Stimulated activated CD8-positive, alpha-beta memory T cell treated with anti-CD3 and anti-CD28 coated beads, Interleukin-15, amount 100 ng/mL, for 1 hour (primary cell): ENCODE measurements at places on chromosomes 4 and X.

DNA sequence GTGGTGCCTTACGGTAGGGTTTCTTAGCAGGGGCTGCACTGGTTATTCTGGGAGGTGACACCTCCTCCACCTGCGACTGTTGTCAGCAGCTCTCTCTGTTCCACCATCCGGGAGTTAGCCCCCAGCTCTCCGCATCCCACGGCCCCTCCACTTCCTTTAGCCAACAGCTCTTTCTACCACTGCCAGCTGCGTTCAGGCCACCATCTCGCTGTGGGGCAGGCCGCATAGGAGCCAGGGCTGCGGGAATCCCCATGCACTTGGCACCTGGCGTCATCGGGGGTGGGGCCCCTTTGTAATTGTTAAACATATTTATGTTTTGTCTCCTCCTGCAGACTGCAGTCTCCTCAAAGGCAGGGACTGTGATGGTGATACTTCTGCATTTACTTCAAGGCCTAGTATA is 480.2 kb downstream of the SMARCA1 start:
- no peak for DNase-seq

GRCh38 chr4:75779105-75779757 is 54.9 kb downstream of the USO1 start:
- no peak for DNase-seq

DNA sequence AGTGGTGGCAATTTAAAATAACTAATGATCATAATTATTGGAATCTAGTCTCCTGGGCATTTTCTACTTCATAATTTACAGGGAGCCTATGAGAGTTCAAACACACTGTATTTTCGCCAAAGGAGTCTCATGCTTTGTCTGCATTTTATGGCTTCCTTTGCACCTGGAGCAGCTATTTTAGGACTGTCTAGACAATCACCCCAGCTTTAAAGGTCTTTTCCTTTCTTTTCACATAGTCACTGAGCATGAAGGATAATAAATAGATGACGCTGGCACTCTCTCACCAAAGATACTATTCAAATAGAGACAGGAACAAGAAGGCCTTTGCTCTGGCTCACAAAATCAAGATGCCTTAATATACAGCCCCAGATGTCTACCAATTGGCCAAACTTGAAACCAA is 43.0 kb downstream of the AMELX start:
- no peak for DNase-seq

DNA sequence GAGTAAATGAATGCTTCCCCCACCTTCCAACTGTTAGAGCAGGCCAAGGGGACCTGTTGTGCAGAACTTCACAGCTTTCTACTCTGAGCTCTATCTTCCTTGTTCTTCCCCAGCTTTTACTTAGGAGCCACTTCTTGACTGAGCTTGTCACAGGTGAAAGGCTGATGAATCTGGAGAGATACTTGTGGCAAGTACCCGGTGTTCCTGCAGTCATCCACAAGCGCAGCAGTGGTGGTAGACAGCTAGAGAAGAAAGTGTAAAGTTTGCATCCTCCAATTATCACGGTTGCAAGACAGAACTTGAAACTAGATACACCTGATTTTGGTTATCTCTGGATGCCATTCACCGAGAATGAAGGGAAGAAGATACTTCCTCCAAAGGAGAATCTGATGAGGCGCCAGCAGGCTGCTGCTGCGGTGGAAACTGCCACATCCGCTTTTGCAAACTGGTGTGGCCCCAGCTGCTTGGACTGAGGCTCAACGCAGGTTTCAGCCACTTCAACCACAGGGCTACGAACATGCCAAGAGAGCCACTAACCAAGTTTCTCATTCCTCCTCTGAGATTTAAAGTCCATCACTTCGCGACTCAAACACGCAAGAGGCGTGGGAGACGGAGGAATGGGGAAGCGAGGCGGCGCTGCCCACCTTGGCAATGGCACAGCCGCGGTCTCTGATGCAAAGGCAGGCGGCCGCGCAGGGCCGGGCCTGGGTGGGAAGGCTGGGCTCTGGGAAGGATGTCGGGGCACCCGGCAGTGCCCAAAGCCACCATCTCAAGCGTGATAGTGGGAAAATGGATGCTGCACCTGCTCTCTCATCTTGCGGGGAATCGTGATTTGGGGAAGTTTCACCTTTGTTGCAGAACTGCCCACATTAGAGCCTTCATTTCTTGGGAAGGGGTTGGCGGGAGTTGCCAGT is 1.3 kb upstream of the FHIP1A start:
- DNase-seq = no peak

DNA sequence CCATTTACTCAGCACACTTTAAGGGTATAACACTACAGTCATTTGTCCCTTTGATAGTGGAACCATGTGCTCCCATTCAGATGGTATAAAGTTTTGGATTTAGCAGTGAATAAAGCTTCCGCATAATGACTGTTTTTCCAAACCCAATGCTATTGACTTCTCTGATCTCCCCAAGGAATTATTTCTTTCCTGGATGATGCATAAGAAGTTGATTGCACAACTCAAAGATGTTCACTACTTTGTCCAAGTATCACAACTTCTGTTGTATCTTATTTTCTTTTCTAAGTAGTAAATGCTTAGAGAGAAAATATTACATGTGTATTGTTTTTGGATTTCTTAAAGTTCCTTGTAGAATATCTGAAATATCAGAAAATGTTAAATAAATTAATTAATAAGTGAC is 300.2 kb downstream of the GPM6A start:
- DNase-seq = no peak

DNA sequence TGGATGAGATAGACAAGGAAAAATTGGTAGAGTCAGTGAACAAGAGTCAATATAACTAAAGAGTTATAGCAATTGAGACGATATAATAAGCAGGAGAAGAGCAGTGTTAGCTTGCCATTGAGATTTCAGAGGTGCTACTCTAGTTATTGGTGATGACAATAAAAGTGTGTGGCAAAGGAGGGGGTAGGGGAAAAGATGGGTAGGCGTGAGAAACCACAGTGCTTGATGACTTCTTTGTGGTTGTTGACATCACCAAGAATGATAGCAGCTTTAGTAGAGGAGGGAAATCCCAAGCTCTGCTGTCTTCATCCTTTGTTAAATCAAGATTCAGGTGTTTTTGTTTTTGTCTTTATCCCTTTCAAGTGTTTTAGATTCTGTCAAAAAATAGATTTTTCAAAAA is 179.9 kb upstream of the PPP3CA start:
- peak; percentile 22 for DNase-seq

DNA sequence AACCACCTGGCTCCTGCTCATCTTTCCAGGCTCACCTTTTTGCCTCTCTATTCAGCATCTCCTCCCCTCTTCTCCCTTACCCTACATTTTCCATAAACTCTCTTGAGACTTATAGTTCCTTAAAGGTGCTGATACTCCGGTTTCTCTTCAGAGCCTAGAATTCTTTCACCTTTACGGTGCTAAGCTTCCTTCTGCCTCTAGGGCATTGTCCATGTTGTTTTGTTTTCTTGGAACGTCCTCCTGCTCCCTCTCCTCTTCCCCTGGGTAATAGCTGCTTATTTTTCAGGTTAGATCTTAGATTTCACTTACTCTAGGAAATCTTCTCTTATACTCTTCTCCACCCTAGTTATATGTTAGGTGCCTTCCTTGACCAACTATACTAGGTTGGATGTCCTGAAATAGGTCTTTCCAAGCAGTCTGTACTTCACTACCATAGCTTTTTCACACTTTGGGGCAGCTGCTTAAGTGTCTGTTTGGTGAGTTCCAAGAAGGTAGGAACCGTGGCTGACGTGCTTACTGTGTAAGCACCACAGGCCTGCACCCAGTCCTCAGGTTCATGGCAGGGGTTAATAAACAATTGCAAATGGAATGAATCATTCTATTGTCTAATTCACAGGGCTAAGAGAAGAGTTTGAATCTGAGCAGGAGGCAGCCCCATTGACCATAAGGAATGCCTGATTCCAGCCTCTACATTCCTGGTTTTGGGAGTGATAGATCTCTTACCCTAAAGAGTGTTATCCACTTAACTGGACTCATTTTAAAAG is 227.5 kb downstream of the MGST2 start:
- DNase-seq = no peak

- no peak for DNase-seq
These were observed 32.6 kb upstream of the MSMO1 start for GRCh38 chr4:165294907-165295306.

DNA sequence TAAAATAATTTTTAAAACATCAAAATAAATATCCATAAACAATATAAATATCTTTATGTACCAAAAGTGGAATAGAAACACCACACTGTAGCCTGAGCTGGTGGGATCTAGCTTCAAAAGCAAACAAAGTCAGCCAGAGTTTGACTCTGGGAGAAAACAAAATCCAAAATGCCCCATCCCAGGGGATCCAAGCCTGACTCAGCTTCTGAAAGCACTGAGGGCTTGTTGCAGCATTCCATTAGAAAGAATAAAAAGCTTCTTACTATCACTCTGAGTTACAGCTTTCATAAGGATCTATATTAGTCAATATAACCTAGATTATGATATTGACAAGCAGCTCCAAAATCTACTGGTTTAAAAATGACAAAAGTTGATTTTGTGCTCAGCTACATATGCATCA is 149.7 kb upstream of the ANKRD50 start:
- no peak for DNase-seq

DNA sequence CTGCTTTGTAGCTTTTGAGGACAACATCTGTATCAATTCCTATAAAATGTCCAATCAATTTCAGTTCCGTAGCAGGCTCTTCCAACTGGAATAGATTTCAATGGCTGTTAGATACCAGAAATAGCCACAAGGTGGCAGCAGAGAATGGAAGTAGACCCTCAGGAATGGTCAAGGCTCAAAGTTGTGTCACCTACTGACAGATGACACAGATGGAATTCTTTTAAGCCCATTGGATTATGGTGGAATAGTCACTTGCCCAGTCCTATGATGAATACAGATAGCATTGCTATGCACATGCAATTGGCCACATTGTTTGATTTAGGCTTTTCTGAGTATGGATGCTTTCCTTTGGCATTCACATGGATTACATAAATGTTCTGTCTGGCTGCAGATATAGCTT is 130.4 kb upstream of the RADX start:
- DNase-seq = peak; percentile 1

DNA sequence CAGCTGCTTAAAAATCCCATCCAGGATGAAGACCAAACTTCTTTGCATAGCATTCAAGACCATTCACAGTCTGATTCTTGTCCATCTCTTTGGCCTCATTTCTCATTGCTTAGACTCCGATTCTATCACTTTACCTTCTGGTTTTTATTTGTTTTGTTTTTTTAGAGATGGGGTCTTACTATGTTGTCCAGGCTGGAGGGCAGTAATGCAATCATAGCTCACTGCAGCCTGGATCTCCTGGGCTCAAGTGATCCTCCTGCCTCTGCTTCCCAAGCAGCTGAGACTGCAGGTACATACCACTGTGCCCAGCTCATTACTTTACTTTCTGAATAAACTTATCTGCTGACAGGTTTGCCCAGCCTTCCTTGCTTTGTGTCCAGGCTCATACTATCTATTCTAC is 152.8 kb downstream of the TMEM164 start:
- DNase-seq = no peak

GRCh38 chr4:36394352-36394903 is 113.0 kb downstream of the DTHD1 start:
- no peak for DNase-seq

DNA sequence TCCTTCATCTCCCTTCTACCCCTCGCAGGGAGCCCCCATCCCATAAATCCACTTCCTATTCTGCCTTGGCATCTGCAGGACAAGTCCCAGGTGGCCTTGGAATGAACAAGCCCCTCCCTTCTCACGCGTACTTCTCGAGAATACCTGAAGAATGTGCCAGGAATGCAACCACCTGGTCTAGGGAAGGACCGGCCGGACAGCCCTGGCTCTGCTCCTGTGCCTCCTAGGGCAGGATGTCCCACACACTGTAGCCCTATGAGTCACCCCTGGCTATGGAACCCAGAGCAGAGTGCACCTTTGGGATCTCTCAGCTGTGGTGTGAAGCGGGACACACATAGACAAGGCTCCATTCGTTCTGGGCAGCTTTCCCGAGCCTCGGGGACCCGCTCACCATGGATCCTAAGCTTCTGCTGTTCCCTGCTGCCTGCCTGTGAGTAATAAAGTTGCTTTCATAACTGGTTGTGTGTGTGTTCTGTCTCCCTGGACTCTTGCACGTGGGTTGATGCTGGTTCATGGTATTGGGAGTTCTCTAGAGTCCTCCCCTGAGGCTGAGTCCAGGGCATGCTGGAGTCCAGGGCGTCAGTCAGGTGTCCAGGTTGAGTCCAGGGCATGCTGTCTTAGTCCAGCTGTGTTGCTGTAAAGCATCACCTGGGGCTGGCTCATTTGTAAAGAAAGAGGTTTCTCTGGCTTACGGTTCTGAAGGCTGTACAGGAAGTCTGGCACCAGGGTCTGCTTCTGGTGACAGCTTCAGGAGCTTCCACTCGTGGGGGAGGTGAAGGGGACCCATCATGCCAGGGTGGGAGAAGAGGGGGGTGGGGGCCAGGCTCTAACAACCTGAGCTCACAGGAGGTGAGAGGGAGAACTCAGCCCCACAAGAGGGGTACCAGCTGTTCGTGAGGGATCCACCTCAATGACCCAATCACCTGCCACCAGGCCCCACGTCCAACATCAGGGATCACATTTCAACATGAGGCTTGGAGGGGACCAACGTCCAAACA is 7.4 kb upstream of the PDE6B start:
- no peak for DNase-seq

DNA sequence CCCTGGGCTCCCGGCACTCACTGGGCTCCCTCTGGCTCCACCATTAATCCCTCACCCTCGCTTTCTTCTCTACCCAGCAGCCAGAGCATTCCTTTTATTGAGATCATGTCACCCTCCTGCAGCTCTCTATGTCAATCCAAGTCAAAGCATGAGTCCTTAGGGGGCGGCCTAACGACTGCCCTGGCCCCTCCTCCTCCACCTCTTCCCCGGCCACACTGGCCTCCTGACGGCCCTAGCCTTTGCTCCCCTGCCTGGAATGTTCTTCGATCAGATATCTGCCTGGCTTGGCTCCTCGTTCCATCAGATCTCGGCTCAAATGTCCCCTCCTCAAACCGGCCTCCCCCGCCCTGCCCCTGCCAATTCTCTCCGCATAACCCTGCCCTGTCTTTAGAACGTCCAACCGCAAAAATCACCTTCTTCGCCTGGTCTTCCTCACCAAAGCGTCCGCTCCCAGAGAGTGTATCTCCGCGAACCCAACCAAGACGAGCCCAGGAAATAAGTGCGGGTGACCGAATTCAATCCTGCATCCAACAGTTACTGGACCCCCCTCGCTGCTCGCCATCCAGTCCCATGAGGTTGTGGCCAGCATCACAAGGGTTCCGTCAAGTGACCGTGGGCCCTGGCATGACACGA is 722 bp upstream of the PNCK start:
- DNase-seq = no peak
